Stimulated activated CD8-positive, alpha-beta memory T cell treated with anti-CD3 and anti-CD28 coated beads, Interleukin-7, amount 100 ng/mL, for 24 hours (primary cell): ENCODE measurements at places on chromosomes 6 and 20.

DNA sequence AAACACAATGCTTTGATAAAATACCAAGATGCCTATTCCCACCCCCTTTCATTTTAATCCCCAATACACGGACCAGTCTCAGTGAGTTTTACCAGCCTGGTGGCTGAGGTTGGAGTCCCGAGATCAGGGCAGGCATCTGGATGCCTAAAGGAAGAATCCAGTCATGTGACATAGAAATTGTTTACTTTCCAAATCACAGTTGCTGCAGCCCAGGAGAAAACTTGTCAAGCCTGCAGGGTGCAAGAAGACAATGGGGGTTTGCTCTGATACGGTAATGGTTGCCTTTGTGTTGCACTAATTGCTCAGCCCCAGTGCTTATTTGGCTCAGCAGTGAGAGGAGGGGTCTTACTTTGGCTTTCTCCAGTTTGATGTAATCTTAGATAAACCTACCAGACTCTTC, 308.5 kb upstream of the POU3F2 start:
- DNase-seq: no peak

DNA sequence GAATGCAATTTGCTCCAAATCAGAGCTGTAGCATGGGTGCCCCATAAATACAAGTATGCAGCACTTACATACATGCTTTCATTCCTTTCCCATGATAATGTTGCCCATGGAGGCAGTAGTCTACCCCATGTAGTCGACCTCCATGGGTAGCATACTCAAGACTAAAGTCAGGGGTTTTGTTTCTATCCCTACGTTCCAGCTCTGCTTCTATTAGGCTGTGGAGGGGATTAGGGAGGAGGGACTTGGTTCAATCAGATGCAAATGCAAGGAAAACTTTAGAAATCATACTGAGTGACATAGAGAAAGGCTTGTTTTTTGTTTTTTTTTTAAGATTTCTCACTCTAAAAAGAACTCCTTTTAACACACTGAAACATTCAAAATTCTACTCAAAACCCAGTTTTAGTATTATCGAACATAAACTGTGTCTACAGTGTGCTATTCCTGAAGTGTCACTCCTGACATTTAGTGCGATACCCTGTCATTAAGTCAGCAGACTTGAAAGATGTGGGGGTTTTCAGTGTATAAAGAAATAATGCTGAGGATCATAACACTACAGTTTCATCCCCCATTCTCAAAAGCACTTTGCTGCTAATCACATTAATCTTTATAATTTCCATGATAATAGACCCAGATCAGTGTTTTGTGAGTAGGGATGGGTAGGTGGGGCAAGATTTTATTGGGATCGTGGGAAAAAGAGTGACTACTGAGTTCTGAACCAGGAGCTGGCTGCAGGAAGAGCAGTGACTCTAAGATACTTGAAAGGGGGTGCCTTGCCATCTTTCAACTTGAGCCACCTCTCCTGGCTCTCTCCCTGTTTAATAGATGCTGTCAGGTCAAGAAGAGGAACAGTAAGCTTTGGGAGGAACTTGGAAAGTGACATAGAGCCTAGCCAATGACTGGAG, 40.4 kb upstream of the SCML4 start:
- DNase-seq: no peak

GRCh38 chr6:99297006-99297405, 52.5 kb downstream of the FAXC start:
- no peak for DNase-seq

- DNase-seq: no peak
Observed at GRCh38 chr6:36374194-36374593, 13.3 kb downstream of the ETV7 start.

DNA sequence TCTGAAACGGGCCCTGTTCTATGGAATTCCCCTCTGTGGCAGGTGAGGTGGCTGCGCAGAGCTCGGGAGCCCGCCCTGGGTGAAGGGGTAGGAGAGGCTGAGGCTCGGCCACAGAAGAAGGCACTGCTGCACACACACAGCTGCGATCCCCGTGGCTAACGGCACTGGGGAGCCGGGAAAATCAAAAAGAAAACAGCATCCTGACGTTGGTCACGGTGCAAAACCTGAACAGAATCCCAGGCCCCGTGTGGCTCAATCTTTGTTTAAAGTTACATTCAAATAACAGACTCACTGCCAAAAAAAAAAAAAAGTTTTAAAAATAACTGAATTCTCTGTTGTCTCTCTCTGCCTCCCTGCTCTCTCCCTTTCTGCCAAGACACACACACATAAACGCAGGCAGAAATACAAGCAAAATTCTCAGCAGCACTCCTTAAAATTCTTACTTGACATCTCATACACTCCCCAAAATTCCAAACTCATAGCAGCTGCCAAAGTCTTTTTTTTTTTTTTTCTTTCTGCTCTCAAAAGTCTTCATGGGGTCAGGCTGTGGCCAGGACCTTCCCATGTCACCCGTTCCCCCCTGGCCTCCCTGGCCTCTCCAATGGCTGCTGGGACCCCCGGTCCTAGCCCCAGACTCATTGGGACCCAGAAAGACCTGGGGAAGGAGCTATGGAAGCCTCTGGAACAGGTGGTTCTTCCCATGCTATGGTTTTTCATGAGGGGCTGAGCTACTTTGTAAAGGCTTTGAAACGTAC, 248.8 kb downstream of the TTLL2 start:
- DNase-seq: no peak

DNA sequence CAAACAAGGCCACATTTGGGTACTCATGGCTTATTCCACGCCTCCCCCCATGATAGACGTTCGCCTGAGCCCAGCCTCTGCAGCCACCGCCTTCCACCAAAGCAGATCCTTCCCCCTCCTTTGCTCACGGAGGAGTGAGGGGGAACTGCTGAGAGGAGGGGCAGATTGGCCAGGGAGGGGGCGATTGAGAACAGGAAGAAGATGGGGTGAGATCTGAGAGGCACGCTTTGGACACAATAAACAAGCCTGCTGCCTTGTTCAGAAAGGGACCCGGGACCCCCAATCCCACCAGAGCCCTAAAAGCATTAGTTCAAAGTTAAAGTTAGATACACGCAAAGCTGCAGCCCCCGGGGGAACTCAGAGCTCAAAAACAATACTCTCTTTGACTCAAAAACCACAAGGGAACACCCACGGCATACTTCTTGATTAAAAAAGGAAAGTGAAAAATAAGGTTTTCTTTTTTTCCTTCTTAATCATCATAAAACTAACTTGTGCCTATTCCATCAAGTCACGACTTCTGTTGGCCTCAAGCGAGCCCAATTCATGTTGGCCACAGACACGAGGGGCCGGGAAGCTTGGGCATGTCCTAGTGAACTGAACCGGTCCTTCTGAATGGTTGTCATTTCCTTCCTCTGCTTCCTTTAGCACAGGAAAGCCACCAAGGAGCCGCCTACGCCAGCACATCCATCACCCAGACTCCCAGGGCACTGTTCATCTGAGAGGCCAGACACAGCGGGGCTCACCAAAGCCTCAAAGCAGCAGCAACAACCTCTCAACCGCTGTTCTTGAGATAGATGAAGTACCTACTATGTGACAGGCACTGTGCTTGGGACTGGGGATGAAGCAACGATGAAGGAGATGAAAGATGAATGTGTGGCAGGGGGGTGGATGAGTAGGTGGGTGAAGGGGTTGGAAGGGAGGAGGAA, 44.7 kb downstream of the NFATC2 start:
- no peak for DNase-seq

DNA sequence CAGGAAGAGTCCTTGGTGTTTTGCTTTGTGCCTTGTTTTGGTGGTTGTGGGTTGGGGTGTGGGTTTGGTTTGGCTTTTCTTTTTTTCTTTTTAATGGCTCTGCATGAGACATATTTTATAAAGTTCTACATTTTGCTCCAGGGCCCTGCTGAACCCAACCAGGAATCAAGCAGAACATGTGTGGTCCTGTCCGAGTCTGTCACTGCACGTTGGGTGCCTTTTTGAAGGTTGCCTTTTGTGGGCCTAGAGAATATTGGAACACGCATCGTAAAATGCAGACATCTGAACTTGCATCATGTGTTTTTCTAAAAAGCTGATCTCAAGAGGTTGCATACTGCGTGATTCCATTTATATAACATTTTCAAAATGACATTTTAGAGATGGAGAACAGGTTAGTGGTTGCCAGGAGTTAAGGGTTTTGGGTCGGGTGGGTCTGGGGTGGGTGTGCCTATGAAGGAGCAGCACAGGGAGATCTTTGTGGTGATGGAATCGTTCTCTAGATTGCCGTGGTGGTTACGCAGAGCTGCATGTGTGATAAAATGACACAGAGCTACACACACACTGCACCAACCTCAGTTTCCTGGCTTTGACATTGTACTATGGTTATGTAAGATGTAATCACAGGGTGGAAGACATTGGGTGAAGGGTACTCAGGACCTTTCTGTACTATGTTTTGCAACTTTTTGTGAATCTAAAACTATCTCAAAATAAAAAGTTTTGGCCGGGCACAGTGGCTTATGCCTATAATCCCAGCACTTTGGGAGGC, 80.2 kb downstream of the EYA2 start:
- no peak for DNase-seq

- no peak for DNase-seq
Observed at GRCh38 chr6:41663568-41663967, 25.3 kb downstream of the MDFI start.

- DNase-seq: no peak
Observed at GRCh38 chr6:166862287-166862977, 93.9 kb downstream of the RNASET2 start.

GRCh38 chr20:44714102-44714700, 968 bp upstream of the CCN5 start:
- no peak for DNase-seq

DNA sequence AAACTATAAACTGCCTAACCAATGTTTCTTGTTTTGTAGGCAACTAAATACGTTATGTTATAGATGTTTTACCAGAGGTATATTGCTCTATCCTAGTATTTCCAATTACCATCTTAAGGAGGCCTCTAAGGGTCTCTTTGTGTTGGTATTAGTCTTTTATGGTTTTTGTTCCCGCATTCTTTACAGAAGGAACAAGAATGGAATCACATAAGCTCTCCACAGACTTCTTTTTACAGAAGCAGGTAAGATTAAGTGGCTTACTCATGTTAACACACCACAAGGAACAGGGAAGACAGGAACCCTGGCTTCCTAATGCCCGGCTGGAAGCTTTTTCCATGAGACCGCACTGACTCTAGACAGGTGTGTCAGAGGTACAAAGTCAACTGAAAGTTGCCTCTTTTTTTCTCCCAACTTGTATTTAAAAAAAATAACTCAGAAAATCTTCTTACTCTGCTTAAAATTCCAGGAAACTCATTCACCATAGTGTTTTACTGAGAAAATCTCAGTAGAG, 55.1 kb downstream of the FKBP5 start:
- no peak for DNase-seq

DNA sequence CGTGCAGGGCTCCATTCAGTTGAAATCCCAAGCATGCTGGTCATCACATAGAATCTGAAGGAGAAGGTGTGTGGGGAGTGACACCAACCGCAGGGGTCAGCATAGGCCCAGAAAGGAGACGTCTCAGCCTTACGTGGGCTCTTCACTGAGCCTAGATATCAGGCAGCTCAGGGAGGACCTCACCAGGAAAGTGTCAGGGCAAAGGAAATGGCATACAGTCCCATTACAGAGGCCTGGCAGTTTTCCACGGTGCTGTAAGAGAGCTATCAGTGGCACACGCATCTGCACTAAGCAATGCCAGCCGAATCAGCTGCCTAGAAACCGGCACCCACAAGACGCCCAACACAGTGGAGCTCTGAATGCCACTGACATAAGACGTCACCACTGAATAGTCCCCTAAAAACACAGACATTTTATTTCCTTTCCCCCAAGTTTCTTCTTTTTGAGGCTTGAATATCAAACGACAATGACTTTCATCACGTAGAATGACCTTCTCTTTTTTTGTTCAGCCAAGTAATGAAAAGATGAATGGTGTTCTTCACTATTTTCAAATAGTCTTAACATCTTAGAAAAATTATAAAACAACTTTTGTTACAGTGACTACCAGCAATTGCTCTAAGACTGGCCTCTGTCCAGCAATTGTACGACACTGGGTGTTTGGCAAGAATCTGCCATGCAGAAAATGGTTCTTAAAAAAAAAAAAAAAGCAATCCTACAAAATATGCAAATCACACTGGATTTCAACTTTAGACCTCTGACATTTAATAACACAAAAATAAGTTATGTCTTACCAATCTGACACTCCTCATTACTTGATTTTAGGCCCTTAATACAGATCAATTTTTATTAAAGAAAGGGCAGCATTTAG, 88.9 kb upstream of the FOXQ1 start:
- DNase-seq: no peak

- DNase-seq: no peak
Observed at GRCh38 chr6:1792989-1793388, 183.3 kb downstream of the FOXC1 start.

DNA sequence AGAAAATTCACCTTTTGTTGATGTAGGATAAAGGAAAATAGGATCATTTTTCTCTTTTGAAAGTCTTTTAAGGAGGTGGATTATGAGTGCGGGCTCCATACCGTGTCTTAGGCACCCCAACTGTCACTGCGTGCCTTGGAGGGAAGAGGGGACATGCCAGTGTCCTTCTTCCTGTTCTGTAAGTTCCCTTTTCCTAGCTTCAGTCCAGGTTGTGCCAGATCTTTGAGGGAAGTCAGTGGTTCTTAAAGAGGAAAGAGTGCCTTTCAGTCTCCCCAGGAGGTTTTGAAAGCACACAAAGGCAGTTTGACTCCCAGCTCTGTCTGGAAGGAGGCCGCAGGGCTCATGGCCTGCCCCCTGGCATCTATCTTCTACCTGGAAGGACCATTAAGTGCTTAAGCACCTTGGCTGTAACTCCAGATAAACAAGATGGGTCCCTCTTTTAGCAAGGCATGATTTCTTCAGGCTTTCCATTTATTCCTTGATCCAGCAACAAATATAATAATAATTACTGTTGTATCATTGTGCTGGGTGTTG, 13.0 kb downstream of the EFCAB8 start:
- no peak for DNase-seq

GRCh38 chr20:15339264-15339663, 1001.9 kb upstream of the FLRT3 start:
- DNase-seq: no peak

DNA sequence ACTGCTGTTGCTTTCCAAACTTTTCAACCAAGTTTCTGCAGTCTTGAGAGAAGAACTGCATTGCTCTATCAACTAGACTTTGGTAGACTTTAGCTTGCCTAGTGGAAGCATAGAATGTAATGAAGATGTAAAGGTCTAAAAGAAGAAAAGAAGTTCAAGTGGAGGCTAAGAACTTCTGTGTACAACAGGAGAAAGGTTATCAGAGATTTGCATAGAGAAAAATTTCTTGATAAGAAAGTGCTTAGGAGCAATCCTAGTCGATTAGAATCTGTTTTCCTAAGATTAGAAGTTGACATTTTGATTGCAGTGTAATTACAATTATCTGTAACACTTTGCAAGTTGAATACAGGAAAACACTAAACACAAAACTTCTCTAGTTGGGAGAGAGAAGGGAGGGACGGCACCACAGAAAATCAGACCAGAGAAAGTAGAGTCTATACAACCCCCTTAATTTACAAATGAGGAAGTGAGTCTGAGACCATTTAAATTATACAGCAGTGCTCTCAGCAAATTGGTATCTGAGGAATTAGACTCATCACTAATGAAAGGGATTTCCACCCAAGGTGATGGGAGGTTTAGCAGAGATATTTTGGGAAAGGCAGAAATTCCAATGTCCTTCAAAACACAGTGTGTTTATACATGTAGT, 194.3 kb upstream of the MARCKS start:
- DNase-seq: no peak
